ENCODE measurements at places on chromosomes 4 and X. TPM values are rescaled to one million over a fixed set of nuclear protein-coding genes. Genes with fewer than 3 reads are reported as not detected.

DNA sequence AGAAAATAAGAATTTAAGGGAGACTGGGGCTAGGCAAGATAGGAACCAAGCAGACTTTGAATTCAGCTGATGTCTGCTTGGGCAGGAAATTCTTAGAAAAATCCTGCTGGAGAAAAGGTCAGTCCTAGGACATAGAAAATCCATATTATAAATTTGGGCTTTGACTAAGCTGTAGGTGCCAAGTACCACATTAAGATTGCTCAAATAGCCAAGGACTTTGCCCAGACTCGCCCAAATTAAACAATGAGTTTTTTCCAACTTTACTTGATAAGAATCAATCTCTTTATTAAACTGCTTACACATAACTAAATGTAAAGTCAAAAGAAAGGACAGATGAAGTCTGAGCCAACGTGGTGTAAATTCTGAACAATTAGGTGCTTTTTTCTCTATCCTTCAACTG is 95.4 kb downstream of the FUNDC1 start:
- ATAC-seq: no peak

DNA sequence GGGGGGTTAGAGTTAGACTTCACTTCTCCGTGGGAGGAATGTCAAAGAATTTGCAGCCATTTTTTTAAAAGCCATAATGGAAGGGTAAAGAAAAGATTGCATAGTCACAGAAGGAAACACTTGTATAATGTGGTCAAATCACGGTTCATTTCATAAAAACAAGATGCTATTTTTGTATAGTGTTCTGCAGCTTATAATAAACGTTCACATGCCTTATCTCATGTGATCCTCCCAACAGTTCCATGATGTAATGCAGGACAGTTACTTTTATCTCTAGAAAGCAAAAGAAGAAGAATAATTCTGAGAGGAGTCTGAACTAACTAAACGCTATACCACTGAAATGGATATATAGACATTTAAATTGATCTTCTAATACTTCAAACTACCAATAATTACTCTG is 71.3 kb upstream of the CAMK2D start:
- no peak for ATAC-seq

DNA sequence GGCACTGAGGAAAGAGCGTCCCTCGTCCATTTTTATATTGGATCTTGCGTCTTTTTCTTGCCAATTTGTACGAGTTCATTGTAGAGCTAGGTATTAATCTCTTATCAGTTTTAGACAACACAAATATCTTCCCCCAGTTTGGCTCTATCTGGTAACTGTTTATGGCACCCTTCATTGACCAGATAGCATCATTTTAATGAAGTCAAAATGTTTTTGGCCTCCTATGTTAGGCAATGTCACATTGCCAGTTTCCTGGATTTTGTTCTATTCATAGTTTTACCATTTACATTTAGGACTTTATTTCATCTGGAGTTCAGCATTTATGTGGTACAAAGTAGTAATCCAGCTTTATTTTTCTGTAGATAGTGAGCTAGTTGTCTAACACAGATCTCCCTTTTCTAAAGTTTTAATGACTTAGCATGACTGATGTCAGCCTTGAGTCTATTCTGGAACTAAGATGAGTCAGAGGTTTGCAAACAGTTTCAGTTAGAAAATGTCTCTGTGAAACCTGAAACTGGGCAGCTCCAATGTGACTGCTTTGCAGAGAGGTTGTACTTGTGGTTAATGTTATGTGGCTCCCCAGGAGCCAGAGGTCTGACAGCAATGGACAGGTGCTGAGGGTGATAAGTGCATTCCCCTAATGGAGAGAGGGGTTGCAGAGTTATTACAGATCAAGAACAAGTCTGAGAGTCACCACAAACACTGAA is 5.3 kb upstream of the STBD1 start:
- ATAC-seq: peak; percentile 65

DNA sequence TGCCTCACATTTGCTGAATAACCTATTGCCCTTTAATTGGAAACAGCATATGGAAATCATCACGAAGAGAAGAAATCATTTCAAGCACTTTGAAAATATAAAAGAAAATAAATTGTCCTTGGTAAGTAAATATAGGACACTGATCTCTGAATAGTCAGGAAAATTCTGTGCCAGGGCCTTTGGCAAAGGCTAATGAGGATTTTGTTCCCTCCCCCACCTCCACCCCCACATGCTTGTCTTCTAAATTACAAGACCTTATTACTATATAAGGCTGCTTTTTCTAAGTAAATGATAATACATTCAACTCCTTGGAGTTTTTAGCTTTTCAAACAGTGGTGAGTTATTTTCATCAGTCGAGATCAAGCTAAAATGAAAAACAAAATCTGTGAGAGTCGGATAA is 15.8 kb downstream of the SYNPO2 start:
- ATAC-seq: no peak

- ATAC-seq: peak; percentile 95
Measured at GRCh38 chr4:181952478-181952877, 290.7 kb upstream of the TENM3 start.

DNA sequence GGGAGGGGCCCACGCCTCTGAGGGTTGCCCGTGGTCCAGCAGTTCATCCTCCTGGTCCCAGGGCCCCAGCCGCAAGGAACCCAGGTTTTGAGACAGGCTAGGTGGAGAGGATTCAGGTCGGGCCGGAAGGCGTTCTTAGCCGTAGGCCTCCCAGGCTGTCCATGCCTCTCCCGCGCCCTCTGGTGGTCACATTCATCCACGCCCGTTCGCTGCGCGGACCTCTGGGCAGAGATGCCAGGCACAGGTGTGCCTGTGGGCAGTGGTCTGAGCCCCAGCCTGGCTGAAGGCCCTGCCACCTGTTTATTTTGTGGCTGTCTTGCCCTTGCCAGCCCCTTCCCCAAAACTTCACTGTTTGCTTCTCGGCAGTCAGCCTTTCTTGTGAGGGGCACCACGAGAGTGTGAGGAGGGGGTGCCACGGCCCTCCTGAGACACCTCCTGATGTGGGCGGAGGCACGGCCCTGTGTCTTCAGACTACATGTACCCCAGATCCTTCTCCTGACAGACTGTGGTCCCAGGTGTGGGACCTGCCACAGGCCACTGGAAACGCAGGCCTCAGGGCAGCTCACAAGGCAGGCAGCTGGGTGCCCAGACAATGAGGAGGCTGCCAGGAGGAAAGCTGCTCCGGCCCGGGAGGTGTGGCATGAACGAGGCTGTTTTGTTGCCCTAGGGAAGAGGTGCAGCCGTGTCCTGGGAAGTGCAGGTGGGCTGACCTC is 5.0 kb downstream of the UVSSA start:
- ATAC-seq: peak; percentile 50

DNA sequence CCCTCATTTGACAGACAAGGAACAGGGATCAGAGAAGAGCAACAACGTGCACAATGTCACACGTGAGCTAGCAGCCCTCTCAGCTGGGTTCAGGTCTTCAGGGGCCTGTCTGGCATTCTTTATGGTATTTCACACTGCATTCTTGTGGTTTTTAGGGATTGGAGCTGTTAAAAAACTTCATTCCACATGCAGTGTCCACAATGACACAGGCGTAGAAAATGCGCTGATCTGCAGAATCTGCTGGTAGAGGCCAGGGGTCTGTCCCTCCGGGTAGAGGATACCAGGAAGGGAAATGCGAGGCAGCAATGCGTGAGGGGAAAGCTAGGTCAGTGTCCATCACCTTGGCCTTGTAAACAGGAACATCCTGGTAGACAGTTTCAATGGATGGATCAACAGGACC is 36.6 kb downstream of the MAP7D3 start:
- ATAC-seq: no peak

DNA sequence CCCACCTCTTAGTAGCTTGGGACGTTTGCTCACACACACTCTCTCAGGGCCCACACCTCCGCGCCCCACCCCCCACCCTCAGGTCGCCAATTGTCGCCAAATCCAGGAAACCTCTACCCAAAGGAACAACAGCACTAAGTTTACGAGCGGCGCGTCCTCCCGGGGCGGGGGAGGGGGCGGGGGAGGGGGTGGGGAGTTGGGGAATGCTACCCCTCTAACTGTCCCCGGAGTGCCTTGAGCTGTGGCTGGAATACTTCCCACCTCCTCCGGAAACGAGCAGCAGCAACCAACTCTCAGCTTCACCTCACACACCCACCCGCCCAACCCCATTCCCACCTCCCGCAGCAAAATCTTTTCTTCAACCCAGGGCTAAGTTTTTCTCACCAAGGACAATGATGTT is 135.6 kb upstream of the ZIC3 start:
- no peak for ATAC-seq

SPRY1 gene
- 16.0 TPM for total RNA-seq

TMSB15A gene
- not detected for total RNA-seq

PPBP gene
- total RNA-seq: 1.0 TPM

L1CAM gene
- total RNA-seq: 0.80 TPM

ARHGEF6 gene
- 1.2 TPM for total RNA-seq

CCDC110 gene
- 0.20 TPM for total RNA-seq

DKK2 gene
- total RNA-seq: not detected

Data from esophagus mucosa (tissue), 1 donor.